ENCODE measurements at places on chromosomes 5 and 9.

- DNase-seq = no peak
Measured at GRCh38 chr9:4603830-4604229, 58.3 kb upstream of the PLPP6 start.

GRCh38 chr9:116320290-116320689 is 166.7 kb downstream of the PAPPA start:
- no peak for DNase-seq

DNA sequence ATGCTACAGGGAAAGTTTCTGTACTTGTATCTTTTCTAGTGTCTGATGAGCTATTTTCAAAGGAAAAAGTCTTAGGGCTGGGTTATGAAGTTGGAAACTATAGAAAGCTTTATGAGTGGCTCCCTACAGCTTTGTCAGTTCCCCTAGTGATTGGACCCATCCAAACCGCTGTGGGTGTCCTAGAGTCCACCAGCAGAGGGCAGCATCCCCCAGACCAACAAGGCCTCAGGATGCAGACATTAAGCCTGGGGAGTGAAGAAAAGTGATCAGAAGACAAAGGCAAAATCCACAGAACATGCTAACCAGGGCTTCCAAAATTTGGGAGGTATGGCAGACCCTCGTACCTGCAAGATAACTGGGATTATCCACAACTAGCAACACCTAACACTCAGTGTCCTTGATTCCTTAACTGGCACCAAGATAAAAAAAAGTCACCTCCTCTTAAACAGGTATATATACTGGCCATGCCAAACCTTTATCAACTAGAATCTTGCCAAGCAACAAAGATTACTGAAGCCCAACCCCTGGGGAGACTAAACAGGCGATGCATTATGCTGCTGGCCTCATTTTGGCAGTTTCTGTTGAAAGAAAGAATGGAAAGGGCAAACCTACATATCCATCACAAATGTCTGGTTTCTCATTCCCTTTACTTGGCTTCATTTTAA is 110.4 kb upstream of the NR5A1 start:
- DNase-seq = peak; percentile 72

DNA sequence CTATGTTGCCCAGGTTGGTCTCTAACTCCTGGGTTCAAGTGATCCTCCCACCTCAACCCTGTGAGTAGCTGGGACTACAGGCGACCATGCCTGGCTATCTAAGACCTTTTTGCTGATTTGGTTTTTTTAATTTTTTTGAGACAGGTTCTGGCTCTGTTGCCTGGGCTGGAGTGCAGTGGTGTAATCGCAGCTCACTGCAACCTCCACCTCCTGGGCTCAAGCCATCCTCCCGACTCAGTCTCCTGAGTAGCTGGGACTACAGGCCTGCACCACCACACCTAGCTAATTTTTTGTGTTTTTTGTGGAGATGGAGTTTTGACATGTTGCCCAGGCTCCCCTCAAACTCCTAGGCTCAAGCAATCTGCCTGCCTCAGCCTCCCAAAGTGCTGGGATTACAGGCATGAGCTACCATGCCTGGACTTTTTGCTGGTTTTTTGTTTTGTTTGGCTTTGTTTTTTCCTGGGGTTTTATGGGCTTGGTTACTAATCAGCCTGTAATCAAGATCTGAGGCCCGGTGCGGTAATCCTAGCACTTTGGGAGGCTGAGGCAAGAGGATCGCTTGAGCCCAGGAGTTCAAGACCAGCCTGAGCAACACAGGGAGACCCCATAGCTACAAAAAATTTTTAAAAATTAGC is 3.6 kb downstream of the CYSTM1 start:
- no peak for DNase-seq

DNA sequence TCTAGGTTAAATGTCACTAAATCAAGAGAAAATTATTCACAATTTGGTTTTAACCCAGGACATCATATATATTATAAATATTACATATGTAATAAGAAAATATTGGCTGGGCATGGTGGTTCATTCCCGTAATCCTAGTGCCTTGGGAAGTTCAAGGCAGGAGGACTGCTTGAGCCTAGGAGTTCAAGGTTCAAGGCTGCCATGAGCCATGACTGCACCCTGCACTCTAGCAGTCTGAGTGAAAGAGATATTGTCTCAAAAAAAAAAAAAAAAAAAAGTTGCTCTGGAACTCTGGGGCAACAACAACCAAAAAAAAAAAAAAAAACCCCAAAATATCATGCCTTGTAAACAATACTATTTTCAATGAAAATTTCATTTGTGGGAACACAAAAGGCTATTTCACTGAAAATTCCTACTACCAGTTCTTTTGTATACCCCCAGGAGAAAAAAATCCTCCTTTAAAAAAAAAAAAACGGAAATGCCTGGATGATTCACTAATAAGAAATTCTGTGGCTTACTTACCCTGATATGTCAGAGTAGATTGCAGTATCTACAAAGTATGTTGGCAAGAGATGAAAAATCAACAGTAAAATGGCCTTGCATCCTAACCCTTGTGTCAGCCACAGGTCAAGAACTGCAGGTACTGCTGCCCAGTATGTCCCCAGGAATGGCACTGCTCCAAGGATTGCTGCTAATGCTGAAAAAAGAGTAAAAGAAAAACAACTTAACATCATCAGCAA is 22.6 kb upstream of the CTNNAL1 start:
- DNase-seq = no peak

DNA sequence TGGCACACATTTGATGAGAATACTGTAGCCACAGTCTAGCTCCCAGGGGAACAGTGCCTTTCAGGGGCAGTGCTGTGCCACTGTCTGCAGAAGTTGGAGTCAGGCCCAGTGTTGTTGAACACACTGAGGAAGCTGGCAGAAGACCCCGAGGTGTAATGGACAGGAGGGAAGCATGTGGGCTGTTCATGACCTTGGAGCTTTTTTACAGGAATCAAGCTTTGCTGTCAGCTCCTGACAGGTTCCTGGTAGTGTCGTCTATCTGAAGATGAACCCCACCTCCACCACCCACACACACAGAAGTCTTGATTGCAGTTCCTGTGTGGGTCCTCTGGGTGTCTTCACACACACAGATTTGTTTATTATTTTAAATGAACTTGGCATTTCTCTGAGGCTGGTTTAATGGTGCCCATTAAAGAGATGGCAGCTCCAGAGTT is 40.3 kb upstream of the TNFAIP8 start:
- peak; percentile 73 for DNase-seq

GRCh38 chr5:143045062-143045461 is 274.9 kb downstream of the ARHGAP26 start:
- DNase-seq = no peak

DNA sequence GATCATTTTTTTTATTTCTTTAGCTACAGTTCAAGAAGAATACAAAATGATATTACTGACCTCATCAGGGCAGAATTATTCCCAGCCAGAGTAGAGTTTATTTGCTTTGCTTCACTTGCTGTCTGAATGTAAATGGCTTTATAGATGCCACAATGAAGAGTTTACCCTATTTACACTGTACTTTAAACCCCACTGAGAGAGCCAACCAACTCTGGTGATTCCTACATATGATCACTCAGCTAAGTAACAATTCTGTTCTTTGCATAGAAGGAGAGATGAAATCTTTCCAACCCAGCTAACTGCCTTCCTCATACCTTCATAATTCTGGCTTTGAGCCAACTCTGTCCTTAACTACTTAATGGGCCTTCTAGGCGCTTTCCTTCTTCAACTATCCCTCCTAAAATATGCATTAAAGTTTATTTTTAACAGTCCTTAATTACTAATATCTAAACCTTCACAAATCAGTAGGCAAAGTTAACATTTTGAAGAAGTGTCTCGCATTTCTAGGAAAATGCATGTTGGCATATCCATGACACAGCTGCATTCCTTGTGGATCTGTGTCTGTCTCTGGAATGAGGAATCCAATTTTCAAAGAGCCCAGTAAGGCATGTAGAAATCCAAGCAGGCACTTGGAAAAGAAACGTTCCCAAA is 284.8 kb upstream of the GRAMD2B start:
- DNase-seq = no peak

DNA sequence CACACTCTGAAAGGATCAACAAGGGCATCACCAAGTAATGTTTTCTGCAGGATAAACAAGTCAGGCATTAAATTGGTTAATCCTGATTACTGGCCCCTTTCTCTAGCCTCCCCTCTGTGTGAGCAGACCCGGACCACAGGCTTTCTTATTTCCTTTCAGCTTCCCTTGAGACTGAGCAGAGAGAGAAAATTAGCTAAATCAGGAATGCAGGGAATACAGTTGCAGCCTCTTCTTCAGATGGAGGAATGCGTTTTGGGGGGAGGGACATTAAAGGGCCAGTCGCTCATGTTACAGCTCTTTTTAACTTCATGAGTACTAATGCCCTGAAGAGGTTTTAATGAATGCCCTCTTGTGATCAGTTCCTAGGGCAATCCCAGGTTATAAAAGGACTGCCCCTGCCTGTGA is 19.8 kb downstream of the PCDHAC2 start:
- DNase-seq = no peak

DNA sequence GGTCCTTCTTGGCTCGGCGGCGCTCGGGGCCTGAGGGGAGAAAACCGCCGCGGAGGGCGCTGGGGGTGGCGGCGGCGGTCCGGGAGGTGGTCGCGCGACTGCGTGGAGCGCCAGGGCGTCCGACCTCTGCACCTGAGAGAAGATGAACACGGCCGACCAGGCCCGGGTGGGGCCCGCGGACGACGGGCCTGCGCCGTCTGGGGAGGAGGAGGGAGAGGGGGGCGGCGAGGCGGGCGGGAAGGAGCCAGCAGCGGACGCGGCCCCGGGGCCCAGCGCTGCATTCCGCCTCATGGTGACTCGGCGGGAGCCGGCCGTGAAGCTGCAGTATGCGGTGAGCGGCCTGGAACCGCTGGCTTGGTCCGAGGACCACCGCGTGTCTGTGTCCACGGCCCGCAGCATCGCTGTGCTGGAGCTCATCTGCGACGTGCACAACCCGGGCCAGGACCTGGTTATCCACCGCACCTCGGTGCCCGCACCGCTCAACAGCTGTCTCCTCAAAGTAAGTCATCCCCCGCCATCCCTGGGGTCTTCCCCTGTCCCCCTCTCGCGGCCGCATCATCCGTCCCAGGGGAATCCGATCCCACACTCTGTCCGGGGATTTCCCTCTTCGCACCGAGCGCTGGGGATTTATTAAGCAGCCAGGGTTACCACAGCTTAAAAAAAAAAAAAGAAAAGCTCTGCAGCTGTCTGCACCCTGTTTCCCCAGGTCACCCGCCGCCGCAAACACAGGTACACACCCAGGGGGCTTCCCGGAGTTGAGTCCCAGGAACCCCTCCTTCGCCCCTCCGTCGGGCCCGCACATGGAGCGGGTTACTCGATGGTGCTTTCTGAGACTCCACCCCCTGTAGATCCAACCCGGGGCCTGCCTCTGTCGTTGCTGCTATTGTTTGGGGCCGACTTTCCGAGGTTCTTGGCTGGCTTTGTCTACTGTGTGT is at the start of gene GTF3C4:
Gene GTF3C4 (plus strand): TSS at position 8 of the 935 bp plus-strand sequence. CDS start 135 bp downstream, at position 143.
- peak; percentile 37 for DNase-seq

- DNase-seq = no peak
Measured at GRCh38 chr5:167348251-167348926, 943.1 kb upstream of the WWC1 start.

DNA sequence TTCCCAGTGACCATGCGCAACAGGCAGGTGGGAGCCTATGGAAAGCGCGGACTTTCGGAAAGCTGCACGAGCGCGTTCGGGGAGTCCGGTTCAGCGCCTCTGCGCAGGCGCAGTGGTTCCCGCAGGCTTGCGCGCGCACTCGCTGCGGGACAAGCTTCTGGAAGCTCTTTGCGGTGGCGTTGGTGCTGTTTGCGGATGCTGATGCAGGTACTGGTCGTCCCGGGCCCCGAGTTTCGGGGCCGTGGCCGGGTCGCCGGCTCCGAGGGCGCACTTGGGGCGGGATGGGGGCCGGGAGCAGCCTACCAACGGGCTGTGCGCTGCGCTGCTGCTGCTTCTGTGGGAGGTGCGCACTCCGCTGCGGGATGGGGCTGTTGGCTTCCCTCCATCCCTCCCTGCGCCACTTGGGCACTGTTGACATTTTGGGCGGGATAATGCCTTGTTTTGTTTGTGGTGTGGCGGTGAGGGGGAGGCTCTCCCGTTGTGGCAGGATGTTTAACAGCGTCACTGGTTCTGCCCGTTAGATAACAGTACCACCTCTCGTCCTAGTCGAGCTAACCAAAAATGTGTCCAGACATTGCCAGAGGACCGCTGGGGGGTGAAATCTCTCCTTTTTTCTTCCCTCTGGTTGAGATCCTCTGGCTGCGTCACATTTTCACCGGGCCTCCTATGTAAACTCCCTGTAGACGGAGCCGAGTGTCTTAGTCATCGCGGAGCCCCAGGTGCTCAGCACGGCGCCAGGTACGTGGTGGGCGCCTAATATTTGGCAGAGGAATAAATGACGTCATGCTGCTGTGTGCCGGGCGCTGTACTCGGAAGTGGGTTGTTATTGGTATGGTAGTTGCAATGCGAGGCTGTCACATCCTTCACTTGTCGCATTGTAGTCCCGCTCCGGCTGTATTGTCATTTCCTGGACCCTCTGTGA is at the start of gene ZNF483:
Gene ZNF483 (plus strand): TSS at position 124 of the 922 bp plus-strand sequence. CDS start 2,217 bp downstream, outside the sequence.
- peak; percentile 70 for DNase-seq

DNA sequence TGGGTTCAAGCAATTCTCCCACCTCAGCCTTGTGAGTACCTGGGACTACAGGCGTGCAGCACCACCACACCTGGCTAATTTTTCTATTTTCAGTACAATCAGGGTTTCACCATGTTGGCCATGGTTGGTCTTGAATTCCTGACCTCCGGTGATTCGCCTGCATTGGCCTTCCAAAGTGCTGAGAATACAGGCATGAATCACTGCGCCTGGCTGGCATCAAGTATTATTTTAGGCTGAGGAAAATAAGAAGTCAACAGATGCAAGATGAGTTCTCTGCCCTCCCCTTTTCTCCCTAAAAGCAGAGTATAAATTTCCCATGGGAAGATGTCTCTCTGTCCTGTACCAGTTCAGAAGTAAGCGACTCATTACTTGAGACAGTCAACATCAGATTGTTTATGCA is 71.5 kb downstream of the ELAVL2 start:
- no peak for DNase-seq

- no peak for DNase-seq
Measured at GRCh38 chr5:163807781-163808180, 302.4 kb downstream of the MAT2B start.

DNA sequence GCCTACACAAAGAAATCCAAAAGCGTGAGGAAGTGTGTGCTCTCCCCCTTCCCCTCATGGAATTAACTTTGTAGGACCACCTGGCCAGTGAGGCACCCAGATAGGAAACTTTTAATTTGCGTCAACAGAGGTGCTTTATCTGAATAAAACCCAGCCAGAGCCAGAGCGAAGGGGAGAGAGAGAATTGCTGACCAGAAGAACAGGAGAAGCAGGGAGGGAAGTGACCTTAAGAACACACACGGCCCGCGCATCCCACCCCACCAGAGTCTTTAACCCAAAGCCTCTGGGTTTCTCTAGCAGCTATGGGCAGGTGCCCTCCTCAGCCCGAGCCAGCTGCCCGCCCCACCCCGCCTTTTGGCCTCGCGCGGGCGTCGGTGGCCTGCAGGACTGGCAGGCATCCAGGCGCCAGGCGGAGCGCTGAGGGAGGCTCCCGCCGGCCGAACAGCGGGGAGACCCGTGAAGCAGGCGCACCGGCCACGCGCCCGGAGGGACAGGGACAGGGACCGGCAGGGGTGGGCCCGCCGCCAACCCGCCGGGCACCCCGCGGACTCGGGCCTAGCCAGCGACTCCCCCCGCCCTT is 580 bp downstream of the ERAP1 start:
- DNase-seq = peak; percentile 82

- no peak for DNase-seq
Measured at GRCh38 chr5:54425258-54425657, 30.2 kb upstream of the HSPB3 start.

GRCh38 chr5:26889815-26890214 is 148.6 kb downstream of the CDH9 start:
- no peak for DNase-seq
